ENCODE measurements at places on chromosomes 1 and 21.

- no peak for DNase-seq
These were observed 6.3 kb downstream of the TMEM81 start for GRCh38 chr1:205077934-205078311.

GRCh38 chr21:36792505-36792967, 93.6 kb downstream of the SIM2 start:
- DNase-seq, result no peak

- no peak for DNase-seq
These were observed 4.2 kb downstream of the FABP3 start for GRCh38 chr1:31368611-31369107.

- no peak for DNase-seq
These were observed 3.6 kb downstream of the NECAP2 start for GRCh38 chr1:16443975-16444770.

GRCh38 chr1:1927751-1928150, 8.7 kb upstream of the TMEM52 start:
- DNase-seq, result no peak

GRCh38 chr21:44682580-44683151, 703 bp upstream of the KRTAP12-1 start:
- no peak for DNase-seq

GRCh38 chr1:204222764-204223055, 8.9 kb upstream of the GOLT1A start:
- no peak for DNase-seq

DNA sequence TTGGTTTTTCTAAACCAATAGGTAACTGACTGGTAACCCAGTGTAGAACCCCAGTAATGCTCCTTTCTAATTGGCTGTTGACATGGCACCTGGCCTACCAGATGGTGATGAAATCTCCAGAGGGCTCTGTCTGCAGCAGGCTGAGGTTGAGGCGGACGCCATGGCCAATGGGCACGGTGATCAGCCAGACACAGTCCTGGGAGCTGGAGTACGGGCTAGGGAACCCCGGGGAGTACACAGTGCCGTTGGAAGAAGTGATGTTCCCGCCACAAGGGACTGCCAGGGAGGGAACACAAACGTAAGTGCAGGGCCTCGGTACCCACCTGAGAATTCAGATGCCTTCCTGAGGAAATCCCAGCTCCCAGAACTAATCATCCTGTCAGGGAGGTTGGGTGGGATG, 129.8 kb downstream of the ZSCAN20 start:
- DNase-seq, result no peak

- no peak for DNase-seq
These were observed 73.5 kb downstream of the CHODL start for GRCh38 chr21:18318156-18318555.

DNA sequence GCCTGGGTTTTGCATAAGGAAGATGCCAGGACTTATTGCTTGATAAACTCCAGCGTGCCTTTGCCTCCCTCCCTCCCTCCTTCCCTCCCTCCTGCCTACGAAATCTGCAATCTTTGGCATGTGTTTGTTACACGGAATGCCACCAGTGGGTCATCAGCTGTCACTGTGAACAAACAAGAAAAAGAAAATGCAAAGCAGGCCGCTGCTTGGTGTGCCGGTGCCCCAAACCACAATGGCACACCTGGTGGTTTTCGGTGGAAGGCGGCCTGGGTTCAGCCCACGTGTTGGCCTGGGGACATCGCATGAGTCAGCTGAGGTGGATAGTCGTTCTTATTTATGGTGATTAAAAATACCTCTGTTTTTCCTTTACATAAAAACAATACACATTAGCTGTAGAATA, 16.3 kb upstream of the IFNLR1 start:
- DNase-seq, result no peak

DNA sequence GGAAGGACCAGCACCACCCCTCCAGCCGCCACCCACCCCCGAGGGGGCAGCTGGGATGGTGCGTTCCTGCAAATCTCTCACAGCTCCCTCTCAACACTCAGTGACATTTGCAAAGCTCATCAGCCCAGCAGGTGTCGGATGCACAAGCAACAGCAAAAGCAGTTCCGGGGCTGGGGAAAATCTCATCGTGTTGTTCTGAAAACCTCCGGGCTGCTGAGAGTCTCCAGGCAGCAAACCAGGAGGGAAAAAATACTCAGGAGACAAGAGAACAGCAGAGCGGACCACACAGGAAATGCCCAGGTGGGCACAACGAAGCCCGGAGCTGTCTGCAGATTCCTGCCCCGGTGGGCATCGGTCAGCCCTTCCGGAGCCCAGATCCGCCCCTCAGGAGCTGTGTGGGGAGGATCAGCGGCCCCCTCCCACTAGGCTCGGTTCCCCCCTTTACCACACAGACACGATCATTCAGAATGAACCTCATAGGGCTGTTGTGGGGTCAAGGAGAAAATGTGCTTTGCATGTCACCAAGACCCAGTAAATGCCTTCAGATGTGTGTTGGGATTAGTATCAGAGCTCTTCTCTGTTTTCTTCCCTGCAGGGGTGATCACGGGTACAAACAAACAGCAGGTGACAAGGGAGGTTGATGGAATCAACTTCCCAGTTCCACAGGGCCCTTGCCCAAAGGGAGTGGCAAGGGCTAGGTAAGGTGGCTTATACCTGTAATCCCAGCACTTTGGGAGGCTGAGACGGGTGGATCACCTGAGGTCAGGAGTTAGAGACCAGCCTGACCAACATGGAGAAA, 127.0 kb upstream of the TIAM1 start:
- DNase-seq, result no peak

DNA sequence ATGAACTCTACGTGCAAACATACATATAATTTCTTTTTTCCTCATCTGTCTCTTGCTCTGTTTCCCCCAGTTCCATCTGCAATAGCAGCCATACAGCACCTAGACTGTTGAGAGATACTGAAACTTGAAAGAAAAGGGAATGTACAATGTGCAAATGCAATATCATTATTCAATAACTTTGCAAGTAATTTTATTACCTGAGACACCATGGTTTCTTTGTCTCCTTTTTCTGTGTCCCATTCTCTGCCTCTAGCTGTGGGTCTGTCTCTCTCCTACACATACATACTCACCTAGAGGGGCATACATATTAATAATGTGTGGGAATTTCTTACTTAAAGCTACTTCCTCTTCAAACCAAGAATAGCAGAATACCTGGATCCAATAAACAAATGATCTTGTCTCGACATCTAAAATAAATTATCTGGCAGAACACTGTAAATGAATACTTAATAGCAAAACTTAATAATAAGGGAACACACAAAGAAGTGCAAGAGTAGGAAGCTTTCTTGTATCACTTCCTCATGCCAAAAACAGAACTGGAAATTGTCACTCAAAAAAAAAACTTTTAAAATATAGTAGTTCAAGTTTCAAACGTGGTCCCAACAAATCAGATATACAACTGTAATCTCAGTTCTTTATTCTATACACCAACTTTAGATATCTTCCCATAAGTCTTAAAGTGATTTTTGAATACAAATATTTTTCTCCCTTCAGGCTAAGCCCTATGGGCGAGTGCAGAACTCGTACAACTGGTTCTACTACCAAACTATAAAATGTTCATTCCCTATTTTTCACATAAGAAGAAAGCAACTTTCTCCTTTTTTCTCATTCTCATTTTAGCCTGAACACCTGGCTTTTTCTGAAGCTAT, 194.6 kb downstream of the NRIP1 start:
- no peak for DNase-seq

DNA sequence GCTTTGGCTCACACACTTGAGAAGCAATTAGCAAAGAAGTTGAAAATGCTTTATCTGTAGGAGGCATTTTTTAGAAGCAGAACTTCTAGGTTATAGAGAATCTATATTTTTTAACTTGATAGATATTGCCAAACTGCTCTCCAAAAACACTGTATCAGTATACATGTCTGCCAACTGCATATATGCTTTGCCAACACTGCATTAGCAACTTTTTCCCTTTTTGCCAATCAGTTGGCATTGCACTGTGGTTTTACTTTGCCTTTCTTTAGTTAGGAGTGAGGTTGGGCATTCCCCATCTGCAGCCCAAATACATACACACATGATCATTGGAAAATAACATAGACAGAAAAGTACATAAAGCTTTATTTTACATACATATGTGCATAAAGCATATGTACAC, 15.0 kb downstream of the PADI3 start:
- DNase-seq, result no peak

GRCh38 chr1:160367516-160367900, 637 bp downstream of the NHLH1 start:
- no peak for DNase-seq

GRCh38 chr1:228336308-228337030, 70.2 kb downstream of the TRIM11 start:
- no peak for DNase-seq
